ENCODE measurements at places on chromosomes 3 and 15. TPM values are rescaled to one million over a fixed set of nuclear protein-coding genes. Genes with fewer than 3 reads are reported as not detected.

Gene LRRC34
- 1.1 TPM for total RNA-seq

Gene DUOXA2
- not detected for total RNA-seq

Gene PRKCD
- 9.9 TPM for total RNA-seq

Gene EHHADH
- total RNA-seq: 7.2 TPM

Gene C2CD4A
- 0.25 TPM for total RNA-seq

Gene GATM
- total RNA-seq: 2.1 TPM

Measured in mesangial cell (primary cell).